H1 (cell line): ENCODE measurements at places on chromosomes 3 and 15.

DNA sequence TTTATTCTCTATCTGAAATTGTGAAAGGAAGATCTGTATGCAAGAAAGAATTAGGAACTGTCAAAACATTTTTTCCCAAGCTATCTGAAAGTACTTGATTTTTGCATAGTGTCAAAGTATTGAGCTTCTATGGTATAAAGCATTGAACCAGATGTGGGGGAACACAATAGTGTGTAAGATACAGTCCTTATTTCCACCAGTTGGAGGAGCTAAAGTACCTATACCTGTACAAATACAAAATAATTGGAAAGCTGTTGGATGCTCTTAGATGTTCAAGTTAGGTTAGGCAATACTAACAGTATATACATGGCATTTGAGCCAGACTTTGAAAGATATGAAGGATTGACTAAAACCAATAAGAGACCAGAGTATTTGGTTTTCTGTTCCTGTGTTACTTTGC, 148.4 kb downstream of the B3GALNT1 start:
- DNase-seq: no peak

- DNase-seq: no peak
Measured at GRCh38 chr3:156148946-156149381, 28.6 kb downstream of the KCNAB1 start.

DNA sequence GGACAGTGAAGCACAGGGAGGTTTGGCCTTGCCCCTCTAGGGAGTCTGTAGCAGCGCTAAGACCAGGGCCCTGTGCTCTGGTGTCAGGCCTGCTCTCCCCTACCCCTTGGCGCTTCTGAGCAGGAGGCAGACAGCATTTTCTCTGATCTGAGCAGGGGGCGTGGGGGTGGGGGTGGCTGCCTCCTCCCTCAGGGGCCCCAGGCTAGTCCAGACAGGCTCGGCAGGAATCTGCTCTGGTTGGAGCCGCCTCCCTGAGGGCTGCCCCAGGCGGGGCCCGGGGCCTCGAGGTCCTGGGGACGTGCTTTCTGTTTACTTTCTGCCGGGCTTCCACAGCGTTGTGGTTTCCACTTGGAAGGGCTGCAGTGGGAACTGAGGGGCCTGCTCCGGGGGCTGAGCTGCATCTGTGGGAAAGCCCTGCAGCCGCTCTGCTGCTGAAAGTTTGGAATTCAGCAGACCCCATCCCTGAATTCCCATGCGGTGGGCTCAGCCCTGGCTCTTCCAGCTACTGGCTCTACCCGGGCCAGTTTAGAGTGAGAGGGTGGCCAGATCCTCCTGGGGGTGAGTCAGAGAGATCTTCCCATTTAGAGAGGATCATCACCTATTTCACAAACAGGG, 105.4 kb downstream of the LINGO1 start:
- no peak for DNase-seq

DNA sequence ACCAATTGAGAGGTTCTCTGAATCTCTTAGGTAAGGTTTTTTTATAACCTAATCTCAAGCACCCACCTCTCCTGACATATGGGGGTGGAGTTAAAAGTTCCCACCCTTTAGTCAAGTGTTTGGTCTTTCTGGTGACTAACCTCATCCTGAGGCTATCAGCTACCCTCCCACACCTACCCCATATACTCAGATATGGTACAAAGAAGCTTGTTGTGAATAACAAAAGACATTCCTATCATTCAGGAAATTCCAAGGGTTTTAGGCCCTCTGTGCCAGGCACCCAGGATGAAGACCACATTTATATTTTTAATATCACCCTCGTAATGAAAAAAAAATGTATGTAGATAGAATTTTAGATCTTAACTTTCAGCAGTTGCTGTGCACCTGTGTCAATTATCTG, 9.0 kb downstream of the CHMP2B start:
- DNase-seq: no peak

- DNase-seq: no peak
Measured at GRCh38 chr3:165728924-165729323, 108.3 kb downstream of the BCHE start.
